Stimulated activated CD8-positive, alpha-beta memory T cell treated with anti-CD3 and anti-CD28 coated beads, Interleukin-7, amount 100 ng/mL, for 4 hours (primary cell): ENCODE measurements at places on chromosomes 13 and 19.

DNA sequence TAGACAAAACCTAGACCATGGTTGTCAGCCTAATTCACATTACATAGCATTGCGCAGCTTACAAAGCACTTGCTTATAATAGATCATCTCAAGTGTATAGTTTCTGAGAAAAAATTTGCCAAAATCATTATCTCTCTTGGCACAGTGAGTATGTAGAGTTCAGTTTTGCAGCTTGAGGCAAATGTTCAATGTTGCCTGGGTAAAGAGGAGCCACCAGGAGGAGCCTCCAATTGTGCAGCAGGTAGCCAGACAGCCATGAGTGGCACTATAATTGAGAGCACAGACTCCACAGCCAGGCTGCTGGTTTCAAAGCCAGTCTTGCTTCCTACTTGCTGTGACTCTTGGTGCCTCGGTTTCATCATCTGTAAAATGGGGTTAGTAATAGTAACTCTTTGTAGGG, 24.0 kb upstream of the OLFM4 start:
- DNase-seq: no peak

DNA sequence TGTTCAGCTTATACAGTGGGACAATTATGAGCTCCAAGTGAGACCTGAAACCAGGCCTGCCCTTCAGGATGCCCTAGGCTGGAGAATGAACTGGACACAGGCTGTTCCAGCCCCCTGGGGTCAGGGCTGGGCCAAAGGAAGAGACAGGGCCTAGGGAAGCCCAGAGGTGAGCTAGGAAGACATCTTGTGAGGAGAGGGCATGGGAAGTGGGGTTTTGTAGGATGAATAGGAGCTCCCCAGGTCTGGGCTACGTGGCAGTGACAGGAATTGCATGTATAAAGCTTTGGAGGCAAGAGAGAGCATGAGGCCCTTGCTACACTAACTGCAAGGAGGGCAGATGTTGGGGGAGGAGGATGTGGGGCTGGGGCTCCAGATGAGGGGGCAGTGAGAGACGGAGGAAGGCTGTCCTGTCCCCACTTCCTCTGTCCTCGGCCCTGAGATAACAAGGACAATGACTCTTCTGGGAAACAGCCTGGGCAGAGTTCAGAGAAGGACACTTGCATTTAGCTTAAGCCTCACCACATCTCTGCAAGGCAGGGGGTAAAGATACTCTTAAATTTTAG, 1.5 kb upstream of the TBXA2R start:
- DNase-seq: no peak

GRCh38 chr13:45630791-45631190, 15.3 kb upstream of the ERICH6B start:
- DNase-seq: no peak

DNA sequence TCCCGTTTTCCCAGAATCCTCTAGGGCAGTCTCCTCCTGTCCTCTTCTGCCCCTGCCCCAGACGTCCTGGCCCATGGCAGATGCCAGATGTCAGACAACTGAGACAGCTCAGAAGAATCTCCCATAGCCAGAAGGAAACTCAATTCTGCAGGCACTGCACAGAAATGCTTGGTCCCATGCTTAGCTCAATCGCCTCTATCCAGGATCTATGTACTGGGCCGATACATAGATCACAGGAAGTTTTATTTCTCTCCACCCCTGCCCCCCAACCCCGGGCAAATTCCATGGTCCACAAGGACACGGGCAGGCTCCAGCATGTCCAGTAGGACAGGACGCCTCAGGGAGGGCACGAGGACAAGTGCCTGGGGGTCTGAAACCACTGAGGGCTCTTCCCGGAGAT, 4.8 kb downstream of the MBD3 start:
- no peak for DNase-seq
